Stomach (tissue), 19 donors: ENCODE measurements at places on chromosomes 3 and 15. TPM values are rescaled to one million over a fixed set of nuclear protein-coding genes. Genes with fewer than 3 reads are reported as not detected.

The ZBBX gene
- total RNA-seq, result not detected

The FGF7 gene
- total RNA-seq, result 55.1 TPM

GRCh38 chr3:195171093-195171873, 99.7 kb downstream of the XXYLT1 start:
- H3K27me3 ChIP-seq, result no peaks in the 10 kb centered on the region
- no peak overlapping the region for H3K4me3 ChIP-seq
- no peaks in the 10 kb centered on the region for H3K36me3 ChIP-seq
- no peaks in the 10 kb centered on the region for H3K4me1 ChIP-seq
- no peak for DNase-seq
- H3K27ac ChIP-seq, result no peak overlapping the region

- H3K36me3 ChIP-seq, result no peaks in the 10 kb centered on the region
- no peak overlapping the region for H3K4me3 ChIP-seq
- no peak overlapping the region for H3K27ac ChIP-seq
- H3K4me1 ChIP-seq, result no peaks in the 10 kb centered on the region
- H3K27me3 ChIP-seq, result no peaks in the 10 kb centered on the region
Observed at GRCh38 chr3:107942951-107943749, 147.7 kb downstream of the CD47 start.

DNA sequence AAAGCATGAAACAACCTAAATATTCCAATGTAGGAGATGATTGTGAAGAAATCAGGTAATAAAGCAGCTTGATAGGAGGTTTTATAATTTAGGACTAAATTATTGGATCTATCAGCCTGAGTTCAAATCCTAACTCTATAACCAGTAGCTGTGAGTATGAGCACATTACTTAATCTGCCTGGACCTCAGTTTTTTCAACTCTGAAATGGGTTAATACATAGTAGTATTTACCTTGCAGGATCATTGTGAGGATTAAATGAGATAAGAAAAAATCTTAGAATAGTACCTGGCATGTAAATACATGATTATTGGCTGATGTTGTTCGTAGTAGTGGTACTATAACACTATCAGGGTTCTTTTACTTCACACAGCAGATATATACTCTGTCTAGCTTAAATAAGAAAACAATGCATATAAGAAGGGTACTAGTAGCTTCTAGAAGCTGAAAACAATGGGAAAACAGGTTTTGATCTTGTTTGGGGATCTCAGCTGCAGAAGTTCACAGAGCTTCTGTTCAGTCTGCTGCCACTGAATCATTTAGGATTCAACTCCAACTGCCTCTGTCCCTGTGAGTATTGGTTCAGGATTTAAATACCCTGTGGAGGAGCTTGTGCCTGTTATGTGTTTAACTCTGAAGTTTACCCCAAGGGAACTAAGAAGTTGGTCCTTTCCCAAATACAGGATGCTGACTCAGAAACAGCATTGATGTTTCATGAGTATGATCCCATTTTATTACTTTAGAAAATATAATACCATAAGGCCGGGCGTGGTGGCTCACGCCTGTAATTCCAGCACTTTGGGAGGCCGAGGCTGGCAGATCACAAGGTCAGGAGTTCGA, 34.2 kb downstream of the KAT2B start:
- peaks cover 4% of the 10 kb centered on the region for H3K4me1 ChIP-seq
- H3K27ac ChIP-seq, result no peak overlapping the region
- H3K27me3 ChIP-seq, result no peaks in the 10 kb centered on the region
- H3K4me3 ChIP-seq, result no peak overlapping the region
